Transverse colon (tissue), 4 donors: ENCODE measurements at places on chromosomes 5 and 9.

- DNase-seq = peak; percentile 20
These were observed 427.9 kb downstream of the KCTD16 start for GRCh38 chr5:144598451-144599068.

DNA sequence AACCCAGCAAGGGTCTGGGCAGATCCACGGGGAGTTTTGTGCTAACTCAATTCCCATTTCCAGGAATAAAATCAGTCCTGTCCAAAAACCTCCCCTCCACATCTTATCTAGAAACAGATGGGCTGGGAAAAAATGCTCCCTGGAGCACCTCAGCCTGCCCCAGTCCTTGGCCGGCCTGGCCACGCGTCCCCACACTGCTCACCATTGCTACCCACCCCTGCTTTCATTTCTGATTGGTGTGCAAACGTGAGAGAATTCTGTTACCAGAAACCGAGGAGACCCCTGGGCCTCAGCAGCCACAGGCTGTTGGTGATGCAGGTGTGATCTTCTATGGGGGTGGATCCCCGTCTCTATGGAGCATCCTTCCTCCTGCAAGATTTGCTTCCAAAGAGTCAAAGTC, 38.0 kb upstream of the OLFM1 start:
- no peak for DNase-seq

DNA sequence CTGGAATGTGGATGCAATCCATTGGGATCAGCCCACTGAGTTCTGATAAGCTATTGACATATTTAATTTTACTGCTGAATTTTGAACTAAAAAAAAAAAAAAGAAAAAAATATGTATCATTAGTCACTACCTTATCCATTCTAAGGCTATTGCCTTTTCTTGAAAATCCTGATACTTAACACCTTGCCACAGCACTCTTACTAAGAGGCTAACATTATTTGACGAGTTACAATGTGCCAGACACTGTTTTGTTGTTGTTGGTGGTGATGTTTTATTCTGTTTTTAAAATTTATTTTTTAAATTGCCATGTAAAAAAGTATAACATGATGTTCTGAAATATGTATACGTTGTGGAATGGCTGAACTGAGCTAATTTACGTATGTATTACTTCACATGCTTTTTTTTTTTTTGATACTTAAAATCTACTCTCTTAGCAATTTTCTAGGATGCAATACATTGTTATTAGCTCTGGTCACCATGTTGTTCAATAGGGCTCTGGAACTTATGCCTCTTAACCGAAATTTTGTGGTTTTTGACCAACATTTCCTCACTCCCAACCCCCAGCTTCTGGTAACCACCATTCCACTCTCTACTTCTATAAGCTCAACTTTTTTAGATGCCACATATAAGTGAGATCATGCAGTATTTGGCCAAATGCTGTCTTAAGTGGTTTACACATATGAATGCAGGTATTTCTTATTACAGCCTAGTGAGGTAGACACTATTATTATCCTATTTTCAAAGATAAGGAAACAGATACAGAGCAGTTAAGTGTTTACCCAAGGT, 134.8 kb upstream of the PCA3 start:
- no peak for DNase-seq

- no peak for DNase-seq
These were observed 30.7 kb downstream of the ZNF354A start for GRCh38 chr5:178699681-178700253.

GRCh38 chr5:99644822-99645221, 716.0 kb upstream of the CHD1 start:
- DNase-seq = no peak

DNA sequence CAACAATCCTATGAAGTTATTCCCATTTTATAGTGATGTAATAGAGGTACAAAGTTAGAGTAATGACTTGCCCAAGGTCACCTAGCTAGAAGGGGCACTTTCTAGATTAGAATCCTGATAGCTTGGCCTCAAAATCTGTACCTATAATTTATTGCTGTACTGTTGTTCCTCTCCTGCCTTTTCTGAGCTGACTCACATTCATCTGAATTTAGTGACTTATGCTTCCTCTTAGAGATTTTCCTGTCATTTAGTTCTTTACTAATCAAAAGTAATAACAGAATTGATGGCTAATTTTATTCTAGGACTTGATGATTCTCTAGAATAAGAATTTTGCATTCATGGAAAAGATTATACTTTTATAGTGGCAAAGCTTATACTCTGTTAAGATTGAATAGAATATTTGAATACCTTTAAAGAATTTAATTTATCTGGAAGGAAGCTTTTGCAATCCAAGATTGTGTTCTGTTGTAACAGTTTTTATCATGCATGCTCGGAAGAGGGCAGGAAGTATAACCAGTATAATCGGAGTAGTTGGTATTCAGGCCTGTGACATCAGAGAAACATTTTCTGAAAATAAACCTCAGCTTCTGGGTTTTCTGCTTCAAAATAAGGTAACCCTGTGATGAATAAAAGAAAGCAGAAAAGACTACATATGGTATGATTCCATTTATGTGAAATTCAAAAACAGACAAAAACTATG, 21.3 kb downstream of the CYSTM1 start:
- no peak for DNase-seq

- DNase-seq = no peak
These were observed 145.7 kb upstream of the KLF4 start for GRCh38 chr9:107635101-107635802.

DNA sequence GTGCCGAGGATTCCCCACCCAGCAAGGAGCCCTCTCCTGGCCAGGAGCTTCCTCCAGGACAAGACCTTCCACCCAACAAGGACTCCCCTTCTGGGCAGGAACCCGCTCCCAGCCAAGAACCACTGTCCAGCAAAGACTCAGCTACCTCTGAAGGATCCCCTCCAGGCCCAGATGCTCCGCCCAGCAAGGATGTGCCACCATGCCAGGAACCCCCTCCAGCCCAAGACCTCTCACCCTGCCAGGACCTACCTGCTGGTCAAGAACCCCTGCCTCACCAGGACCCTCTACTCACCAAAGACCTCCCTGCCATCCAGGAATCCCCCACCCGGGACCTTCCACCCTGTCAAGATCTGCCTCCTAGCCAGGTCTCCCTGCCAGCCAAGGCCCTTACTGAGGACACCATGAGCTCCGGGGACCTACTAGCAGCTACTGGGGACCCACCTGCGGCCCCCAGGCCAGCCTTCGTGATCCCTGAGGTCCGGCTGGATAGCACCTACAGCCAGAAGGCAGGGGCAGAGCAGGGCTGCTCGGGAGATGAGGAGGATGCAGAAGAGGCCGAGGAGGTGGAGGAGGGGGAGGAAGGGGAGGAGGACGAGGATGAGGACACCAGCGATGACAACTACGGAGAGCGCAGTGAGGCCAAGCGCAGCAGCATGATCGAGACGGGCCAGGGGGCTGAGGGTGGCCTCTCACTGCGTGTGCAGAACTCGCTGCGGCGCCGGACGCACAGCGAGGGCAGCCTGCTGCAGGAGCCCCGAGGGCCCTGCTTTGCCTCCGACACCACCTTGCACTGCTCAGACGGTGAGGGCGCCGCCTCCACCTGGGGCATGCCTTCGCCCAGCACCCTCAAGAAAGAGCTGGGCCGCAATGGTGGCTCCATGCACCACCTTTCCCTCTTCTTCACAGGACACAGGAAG, 120.2 kb downstream of the RGS3 start:
- no peak for DNase-seq

- no peak for DNase-seq
These were observed 41.7 kb upstream of the GLDC start for GRCh38 chr9:6687180-6687579.

DNA sequence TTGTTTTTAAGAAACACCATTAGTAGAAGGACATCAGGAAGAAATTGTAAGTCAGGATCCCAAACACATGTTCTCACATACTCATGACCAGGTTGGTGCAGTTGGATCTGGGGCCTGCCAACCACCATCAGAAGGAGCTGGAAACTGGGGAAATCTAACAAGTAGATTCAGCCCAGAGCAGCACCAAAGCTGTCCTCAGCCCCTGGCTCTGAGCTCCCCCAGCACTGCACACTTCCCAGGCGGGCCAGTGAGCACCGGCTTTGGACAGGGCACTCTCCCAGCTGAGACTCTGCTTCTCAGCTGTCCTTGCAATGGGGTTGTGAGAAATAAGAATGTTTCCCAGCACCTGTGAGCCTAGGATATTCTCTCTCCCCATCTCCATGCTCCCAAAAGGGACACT, 162.5 kb downstream of the PAX5 start:
- no peak for DNase-seq

- no peak for DNase-seq
These were observed 1716.1 kb upstream of the C9orf72 start for GRCh38 chr9:29289365-29289764.

GRCh38 chr9:113364951-113365350, 11.8 kb downstream of the HDHD3 start:
- DNase-seq = no peak

- no peak for DNase-seq
These were observed 55.9 kb upstream of the ORM1 start for GRCh38 chr9:114266969-114267368.

GRCh38 chr5:74685979-74686631, 1.1 kb downstream of the HEXB start:
- DNase-seq = no peak

DNA sequence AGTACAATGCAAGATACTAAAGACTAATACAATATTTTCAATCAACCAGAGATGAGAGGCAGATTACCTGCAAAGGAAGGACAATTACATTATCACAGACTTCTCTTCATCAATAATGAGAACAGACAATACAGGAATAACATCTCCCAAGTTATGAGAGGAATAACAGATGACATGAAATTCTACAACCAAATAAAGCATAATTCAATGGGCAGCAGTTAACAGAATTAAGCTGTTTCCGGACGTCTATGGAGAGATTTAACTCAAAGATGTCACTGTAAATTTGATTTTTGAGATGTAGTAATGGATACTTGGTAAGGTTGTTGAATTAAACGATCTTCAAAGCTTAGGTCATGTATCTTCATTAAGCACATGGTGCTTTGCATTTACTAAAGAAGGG, 19.8 kb upstream of the PARP8 start:
- DNase-seq = no peak

DNA sequence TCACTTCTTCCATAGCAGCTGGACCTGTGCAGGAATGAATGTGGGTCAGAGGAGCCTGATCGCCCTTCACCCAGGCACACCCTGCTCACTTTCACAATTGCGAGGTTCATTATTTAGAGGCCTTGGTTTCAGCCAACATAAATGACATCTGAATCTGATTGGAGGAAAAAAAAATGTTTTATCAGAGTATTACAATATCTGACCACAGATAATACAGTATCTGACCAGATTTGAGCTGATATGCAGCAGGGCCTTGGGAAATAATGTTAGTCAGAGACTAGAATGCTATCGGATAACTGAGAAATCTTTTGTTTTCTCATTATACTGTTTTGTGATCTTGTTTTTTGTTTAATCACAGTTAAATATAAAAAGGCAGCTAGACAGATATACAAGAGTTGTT, 7.7 kb downstream of the ICE1 start:
- no peak for DNase-seq

DNA sequence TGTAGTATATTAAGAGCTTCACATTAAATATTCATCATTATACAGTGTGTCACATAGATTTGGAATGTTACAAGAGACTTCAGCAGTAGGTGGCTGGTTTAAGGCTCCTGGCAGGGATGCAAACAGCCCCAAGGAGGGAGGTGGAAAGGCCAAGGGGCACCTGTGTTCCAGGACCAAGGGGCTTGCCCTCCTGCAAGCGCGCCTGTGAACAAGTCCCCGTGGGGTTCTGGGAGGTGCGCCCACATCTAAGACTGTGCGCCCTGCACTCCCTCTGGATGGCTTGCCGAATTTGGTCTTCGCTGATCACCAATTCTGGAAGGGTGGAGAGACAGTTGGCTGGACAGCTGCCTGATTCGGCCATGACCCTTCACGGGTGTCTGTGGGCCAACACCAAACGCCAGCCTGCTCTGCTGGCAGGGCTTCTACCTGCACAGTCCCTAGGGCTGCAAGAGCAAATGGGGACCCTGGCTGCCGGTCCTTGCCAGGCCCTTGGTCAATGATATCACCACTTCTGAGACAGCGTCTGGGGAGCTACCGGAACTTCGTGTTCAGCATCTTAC, 12.1 kb upstream of the SLC25A51 start:
- DNase-seq = no peak

GRCh38 chr5:31614151-31615020, 24.5 kb upstream of the PDZD2 start:
- DNase-seq = no peak

GRCh38 chr5:168939887-168940544, 360.8 kb upstream of the PANK3 start:
- DNase-seq = no peak

GRCh38 chr5:15002791-15003190, 131.2 kb upstream of the ANKH start:
- no peak for DNase-seq

DNA sequence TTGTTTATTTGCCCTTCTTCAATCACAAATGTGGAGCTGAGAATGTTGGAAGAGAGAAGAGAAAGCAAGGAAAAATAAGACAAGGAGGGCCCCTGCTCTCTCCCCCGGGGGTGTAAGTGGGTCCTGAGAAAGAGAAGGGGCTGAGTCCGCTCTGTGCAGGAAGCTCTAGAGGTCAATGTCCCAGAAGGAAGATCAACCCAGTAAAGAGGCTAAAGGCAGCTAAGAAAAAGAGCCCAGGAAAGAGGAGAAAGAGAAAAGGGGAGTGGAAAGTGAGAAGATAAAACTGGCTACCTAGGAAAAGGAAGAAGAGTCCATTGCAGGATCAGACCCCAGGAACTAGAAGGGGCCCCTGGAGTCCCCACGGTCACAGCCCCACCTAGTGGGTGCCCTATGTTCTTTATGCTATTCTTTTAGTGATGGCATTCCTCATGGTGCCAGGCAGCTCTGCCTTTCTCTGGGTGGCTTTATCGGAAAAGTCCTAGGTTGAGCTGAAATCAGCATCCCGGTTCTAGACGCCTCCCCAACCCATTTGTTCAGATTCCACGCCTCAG, 583.4 kb downstream of the ACTL7B start:
- peak; percentile 66 for DNase-seq

DNA sequence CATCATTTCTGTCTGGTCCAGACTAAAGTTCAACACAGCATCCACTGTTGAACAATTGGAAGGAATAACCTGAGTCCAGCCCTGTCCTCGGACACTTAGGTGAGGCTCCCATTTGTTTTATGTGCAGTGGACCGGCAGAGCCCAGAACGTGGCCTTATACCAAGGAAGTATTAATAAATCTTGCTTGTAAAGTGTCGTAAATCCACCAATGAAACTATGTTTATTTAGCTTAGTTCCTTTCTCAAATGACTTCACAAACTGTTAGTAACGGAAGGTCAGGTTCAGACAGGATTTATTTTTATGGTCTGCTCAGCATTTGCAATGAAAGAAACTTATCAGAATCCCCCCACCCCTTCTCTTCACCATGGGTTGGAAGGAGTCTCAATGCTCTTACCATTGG, 149.5 kb downstream of the PCSK1 start:
- no peak for DNase-seq

- no peak for DNase-seq
These were observed 232.5 kb upstream of the PRR16 start for GRCh38 chr5:120231563-120231962.

- DNase-seq = no peak
These were observed 808.4 kb downstream of the CDH18 start for GRCh38 chr5:19179571-19179970.

- no peak for DNase-seq
These were observed 35.9 kb upstream of the SLC1A3 start for GRCh38 chr5:36570301-36571095.
